ENCODE measurements at places on chromosomes 1 and 21.

GRCh38 chr1:34529935-34530859 is 224.7 kb upstream of the GJB5 start:
- DNase-seq: no peak

DNA sequence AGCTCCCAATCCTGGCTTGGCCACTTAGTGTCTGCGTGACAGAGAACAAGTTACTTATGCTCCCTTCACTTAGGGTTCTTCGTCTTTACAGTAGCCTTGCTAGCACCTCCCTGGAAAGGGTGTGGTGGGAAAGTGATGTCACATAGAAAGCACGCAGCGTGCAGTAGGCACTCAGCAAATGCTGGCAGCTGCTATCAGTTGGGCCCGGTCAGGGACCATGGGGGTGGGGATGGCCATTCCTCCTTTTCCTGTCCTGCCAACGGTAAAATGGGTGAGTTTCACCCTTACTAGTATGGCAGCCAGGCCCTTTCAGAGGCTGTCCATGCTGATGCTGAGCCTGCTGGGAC is 6.2 kb upstream of the KCNA10 start:
- no peak for DNase-seq

DNA sequence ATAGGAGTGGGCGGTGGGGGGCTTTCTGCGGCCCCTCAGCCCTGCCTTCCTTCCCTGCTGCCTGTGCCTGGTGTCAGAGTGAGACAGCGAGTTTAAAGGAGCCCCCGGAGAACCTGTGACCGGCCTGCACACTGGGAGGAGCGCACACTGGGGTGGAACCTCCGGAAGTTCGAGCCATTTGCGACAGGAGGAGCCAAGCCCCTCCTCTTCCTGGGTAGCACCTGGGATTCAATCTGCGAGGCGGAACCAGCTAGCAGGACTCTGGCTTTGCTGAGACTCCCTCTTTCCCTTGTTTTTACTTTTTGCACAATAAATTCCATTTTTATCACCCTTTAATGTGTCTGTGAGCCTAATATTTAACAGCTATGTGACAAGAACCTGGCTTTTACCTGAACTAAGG is 540.6 kb downstream of the NPHP4 start:
- no peak for DNase-seq

DNA sequence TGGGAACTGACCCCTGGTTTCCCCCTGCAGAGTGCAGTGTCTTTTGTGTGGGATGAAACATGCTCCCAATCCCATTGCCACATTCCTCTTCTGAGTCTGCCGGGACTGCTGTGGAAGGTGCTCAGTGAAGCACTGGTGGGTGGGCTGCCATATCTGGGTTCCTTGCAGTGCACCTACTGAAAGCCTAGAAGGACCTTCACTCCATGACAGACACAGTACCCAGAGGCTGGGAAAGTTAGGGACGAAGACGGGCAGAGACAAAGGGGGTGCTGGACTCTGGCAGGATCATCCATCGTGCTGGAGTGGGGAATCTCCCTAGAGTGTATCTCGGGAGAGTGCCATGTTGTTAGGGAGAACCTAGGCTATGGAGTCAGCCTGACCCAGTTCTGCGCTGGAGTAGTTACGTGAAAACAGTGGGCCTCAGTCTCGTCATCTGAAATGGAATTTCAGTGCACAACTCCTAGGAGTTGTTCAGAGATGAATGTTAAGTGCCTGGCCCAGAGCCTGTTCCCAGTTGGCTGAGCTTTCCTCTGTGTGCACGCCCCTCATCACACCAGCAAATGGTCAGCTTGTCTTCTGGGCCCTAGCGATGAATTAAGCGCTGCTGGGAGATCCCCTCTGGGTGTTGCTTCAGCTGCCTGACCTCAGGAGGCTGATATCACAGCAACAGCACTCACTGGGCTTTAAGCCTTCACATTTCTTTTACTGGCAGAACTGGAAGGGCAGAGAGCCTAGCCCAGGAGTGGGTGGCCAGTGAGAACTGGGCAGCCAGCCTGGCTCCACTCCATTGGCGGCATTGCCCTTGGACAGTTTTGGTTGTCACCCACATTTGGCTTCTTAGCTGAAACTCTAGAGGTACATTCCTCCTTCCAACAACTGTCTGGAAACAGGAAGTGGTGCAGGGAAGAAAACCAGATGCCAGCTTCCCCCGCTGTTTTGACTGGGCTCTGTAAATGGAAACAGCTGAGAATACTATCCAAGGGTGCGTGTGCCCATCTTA is 479.8 kb upstream of the VAMP3 start:
- DNase-seq: no peak

DNA sequence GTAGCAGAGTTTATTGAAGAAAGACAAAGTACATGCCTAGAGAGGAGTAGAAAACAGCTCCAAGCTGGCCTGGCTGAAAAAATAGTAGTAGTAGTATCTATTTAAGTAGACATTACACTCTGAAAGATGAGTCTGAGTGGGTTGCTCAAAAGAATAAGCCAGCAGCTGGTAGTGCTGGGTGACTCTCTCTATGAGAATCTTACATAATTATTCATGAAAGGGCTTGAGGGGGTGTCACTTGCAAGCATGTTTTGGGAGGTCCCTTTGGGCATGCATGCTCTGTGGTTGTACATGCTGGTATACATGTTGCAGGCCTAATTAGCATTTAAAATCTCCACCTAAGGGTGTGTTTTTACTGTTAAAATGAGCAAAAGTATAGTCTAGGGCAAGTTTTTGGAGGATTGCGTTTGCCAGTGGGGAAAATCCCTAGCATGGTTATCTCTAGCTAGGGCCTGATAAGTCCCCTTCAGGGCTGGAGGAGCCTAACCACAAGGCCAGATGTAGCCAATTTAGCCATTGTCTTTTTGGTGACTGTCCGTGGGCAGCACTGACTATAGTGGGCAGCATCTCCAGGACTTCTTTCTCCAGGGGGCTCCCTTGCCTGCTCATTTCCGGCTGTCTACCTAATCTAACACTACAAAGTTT is 11.0 kb upstream of the FCGR2A start:
- DNase-seq: no peak

- no peak for DNase-seq
Observed at GRCh38 chr1:194431121-194431520, 1244.7 kb upstream of the B3GALT2 start.

GRCh38 chr1:72636631-72637030 is 354.3 kb upstream of the NEGR1 start:
- no peak for DNase-seq

GRCh38 chr1:164562061-164562460 is 3.1 kb downstream of the PBX1 start:
- no peak for DNase-seq

DNA sequence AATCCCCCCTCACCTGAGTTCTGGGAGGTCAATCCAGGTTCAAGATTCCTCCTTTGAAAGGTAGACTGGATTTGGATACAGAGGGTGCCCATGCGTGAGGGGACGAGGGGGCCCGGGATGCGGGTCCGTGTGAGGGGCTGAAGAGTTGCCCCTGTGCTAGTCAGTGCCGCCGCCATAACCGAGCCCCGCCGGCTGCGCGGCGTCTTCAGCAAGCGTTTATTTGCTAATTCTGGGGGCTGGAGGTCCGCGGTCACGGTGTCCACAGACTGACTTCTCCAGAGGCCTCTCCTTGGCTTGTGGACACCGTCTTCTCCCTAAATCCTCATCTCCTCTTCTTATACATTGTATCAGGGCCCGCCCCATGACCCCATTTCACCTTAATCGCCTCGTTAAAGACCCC is 20.9 kb upstream of the SAMD11 start:
- no peak for DNase-seq

- no peak for DNase-seq
Observed at GRCh38 chr21:41598561-41599431, 90.8 kb upstream of the TMPRSS2 start.

- no peak for DNase-seq
Observed at GRCh38 chr1:113859478-113860175, 11.9 kb downstream of the PTPN22 start.

GRCh38 chr1:39398278-39399021 is 93.0 kb upstream of the BMP8A start:
- DNase-seq: no peak

DNA sequence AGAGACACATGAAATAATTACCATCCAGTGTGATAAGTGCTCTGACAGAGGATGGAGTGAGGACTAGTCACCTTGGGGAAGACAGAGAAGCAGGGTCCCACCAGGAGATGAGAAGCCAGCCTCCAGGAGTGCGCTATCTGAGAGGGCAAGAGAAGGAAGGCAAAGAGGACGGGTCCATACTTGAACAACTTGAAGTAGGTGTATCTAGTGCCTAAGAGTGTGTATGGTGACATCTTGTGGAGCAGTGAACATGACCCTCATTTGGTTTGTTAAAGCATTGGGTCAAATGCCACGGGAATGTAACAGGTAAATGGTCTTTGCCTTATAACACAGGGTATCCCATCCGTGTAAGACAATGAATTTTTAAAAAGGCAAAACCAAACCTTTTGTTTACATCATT is 39.8 kb downstream of the MRPL39 start:
- DNase-seq: no peak

DNA sequence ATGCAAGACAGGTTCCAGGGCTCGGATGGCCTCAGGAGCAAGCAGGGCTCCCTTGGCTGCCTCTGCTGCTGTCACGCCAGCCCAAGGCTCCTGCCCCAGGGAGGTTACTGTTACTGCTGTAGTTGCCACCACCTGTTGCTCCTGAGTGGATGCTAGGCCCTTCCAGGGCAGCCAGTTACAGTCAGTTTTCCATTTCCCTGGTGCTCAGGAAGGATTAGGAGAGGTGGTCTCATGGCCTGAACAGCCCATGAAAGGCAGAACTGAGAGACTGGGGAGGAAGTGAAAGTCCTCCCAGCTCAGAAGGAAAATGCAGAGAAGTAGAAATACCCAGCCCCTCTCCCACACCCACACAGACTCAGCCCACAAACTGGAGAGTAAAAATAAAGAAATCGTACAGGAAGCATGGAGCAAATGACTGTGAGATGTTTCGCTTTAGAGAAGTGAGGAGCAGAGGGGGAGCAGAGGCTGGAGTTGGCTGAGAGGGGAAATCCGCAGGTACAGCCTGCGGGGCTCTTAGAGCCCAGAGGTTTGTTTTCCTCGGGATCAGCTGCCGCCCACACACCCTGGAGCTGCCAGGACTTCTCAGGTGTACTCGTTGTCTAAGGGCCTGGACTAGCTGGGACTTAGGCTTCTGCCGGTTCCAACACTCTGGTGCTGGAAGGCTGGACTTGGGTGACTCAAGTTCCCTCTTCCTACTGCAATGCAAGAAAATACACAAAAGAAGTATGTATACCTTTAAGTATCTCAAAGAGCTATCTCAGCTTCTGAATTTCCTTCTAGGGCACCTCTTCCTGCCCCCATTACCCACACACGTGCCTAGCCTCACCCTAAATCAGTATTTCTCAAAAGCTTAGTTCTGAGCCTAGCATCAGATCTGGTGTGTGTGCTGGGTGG is 2.3 kb downstream of the IL6R start:
- no peak for DNase-seq

DNA sequence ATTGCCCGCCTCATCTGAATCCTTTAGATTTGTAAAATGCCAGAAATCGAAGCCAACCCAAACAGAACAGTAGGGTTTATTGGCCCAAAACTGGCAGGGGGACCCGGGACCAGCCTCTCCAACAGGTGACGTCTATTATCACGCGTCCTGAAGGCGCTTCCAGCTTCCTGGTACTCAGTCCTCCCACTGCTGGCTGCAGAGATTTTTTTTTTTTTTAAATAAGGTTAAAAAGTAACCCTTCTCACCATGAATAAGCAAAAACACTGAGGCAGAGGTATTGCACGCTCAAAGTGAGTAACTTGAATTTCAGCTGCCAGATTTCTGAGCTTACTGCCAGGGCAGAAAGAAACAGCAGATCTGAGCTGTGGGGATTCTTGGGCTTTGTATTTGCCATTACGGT is 54.4 kb upstream of the GCLM start:
- no peak for DNase-seq

DNA sequence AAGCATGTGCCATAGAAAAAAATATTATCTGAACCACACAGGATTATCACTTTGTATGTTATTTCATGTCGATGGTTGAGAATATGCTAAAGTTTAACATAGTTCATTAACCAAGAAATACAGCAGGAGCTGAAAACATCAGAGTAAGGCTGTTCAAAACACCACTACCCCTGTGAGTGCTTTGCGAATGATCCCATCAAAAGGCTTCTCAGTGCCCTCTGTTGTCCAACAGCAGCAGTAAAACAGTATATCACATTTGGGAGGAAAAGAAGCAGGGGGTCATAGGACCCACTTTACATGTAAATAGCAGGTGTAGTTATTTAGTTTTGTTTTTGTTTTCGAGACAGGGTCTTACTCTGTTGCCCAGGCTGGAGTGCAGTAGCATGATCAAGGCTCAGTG is 289.4 kb upstream of the FMN2 start:
- DNase-seq: no peak

GRCh38 chr1:6210591-6211355 is 4.9 kb downstream of the RNF207 start:
- no peak for DNase-seq

DNA sequence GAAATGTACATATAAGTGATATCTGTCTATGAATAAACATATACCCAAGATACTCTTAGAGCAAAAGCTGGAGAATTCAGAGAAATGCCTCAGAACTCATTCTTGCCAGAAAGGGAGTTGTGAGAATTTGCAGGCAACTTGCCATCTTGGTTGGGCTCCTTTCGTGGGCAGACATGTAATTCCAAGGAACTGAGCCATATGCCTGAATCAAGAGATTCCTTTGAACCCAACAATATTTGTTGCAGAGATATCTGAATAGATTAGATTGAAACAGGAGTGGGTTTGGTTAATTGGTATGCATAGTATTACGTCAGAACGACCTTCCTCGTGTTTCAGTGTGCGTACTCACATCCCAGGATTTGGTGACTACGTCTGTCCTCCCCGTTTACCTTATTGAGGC is 67.0 kb downstream of the TGFB2 start:
- DNase-seq: no peak

GRCh38 chr1:38198621-38199020 is 152.0 kb upstream of the POU3F1 start:
- DNase-seq: no peak

DNA sequence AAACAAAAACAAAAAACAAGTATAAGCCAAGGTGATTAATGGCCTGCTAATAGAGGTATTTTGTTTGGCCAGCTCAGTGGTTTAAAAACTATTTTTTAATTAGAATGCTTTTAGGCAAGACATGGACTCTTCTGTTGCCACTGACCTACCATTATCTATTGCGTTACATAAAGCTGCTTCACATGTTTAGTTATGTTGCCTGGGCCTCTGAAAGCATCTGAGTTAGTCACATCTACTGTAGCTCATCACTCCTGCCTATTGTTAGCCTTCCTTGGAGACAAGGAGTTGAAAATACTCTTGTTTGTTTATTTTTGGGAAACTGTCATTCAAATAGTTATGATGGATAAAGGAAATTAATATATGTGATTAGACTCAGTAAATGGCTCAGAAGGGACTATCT is 14.3 kb downstream of the DNAJB4 start:
- no peak for DNase-seq

DNA sequence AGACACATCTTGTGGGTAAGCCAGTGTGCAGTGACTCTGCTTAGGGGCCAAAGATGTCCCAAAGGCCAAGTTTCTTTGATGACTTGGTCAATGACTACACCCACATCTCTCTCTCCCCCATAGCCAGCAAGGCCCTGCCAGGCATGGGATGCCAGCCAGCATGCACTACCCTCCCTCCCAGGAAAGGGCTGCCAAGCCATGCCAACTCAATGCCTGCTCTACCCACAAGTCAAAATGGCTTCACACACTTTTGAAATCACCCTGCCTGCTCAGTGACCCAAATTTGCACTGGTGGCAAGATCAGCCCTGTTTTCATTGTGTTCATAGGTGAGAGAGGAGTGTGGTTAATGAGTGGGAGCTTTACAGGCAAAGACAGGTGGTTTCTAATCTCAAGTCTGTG is 112.5 kb downstream of the MATN1 start:
- DNase-seq: no peak

- no peak for DNase-seq
Observed at GRCh38 chr1:29709704-29710280, 473.5 kb downstream of the PTPRU start.

GRCh38 chr1:34715139-34715538 is 39.7 kb upstream of the GJB5 start:
- no peak for DNase-seq
